Right ventricle myocardium superior (tissue), 1 donor: ENCODE measurements at places on chromosomes 7 and 10.

- no peak for DNase-seq
These were observed 18.0 kb downstream of the CAMK2B start for GRCh38 chr7:44307301-44307900.

- no peak for DNase-seq
These were observed 38.0 kb upstream of the SPOCK2 start for GRCh38 chr10:72126184-72126871.

DNA sequence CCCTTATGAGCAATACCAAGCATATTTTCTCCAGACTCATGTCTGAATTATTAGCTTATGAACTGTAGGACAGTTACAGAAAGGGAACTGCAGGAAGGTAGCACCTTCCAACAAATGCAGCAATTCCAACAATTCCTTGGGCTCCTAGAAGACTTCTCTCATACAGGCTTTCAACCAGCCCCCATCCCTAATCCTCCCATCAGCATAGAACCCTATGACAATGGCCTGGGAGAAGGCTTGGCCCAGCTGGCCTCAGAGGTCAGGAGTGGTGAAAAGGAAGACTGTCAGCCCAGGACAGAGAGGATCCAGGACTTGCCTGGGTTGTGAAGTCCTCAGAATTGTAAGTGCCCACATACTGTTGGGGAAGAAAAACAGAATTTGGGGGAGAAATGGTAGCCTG is 5.9 kb downstream of the VPS41 start:
- no peak for DNase-seq

- DNase-seq, result no peak
These were observed 133.0 kb downstream of the CYP26A1 start for GRCh38 chr10:93206652-93207051.

- DNase-seq, result no peak
These were observed 692 bp downstream of the NEURL1 start for GRCh38 chr10:103493916-103494877.

GRCh38 chr7:120819861-120820260 is 38.1 kb downstream of the TSPAN12 start:
- no peak for DNase-seq

DNA sequence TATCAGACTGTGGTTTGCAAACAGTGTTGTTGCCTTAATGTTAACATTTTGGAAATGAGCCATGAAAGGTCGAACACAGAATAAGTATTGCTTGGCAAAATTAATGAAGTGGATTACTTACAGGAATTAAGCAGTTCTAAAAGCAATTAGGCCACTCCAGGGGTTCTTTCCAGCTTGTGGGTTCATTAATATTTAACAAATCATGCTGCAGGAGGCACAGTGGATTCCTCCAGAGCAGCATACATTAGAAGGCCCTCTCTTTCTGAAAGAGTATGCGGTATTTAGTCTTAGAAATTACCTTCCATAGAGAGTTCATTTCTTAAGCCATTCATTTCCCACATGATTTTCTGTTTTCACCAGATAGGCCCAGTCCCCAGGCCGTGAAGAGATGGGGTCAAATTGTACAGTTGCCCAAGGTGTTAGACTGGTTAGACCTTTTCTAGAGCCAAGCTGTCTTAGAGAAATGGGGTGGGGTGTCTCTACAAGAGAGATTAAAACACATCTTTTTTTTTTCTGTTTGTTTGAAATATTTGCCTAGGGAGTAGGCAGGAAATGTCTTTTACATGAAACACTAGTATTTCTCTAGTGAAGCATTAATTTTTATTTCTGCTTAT is 40.0 kb upstream of the AGR3 start:
- no peak for DNase-seq

- DNase-seq, result no peak
These were observed 104.3 kb downstream of the CREB5 start for GRCh38 chr7:28516390-28517172.

- DNase-seq, result no peak
These were observed 161.7 kb downstream of the ADARB2 start for GRCh38 chr10:1575481-1576244.

DNA sequence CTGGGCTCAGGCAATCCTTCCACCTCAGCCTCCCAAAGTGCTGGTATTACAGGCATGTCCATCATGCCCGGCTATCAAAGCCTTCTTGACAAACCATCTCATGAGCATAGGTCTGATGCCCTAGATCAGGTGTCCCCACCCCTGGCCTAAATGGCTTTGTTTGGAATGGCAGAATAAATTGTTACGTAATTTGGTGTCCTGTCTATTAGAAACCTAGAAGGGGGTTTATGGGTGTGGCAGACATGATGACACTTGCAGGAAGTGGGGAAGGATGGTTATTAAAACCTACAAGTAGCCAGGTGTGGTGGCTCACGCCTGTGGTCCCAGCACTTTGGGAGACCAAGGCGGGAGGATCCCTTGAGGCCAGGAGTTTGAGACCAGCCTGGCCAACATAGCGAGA is 38.6 kb upstream of the MKLN1 start:
- DNase-seq, result no peak

DNA sequence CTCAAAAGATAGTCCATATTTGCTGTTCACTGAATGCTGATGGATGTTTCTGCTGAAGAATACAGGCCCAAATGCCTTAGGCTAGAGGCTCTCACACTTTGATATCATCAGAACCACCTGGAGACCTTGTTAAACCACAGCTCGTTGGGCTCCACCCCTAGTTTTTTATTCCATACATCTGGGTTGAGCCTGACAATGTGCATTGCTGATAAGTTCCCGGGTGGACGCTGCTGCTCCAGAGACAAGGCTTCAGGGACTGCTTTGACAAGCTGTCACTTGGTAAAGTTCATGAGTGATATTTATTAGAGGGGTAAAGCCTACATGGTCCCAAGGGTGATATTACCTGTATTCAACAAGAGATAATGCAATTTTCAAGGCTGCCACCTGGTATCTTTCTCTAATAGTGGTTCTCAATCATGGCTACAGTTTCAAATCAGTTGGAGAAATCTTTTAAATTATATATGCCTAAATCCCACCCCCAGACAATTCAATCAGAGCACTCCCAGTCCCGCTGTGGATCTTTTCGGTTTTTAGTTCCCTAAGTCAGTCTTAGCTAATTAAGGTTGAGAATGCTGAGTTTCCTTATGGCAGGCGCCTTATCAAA is 107.1 kb upstream of the GSDME start:
- no peak for DNase-seq

DNA sequence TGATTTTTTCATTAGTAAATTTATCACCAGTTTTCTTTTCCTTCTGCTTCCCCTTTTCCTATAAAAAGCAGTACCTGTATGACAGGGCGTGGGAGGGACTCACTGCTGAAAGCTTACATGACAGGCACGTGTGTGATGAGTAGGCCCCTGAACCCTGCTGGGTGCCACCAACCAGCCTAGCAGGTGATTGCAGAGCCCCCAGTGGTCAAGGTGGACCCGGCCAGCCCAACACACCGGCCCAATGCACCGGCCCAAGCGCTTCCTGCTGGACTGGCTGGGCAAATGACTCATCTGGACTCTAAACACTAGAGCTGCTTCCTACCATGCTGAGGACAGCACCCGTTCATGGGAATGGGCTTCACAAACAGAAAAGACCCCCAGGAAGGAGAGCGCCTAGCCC is 89.8 kb upstream of the TMEM72 start:
- no peak for DNase-seq

- no peak for DNase-seq
These were observed 28.2 kb upstream of the IL6 start for GRCh38 chr7:22698767-22699166.

- no peak for DNase-seq
These were observed 137.8 kb downstream of the CHRM2 start for GRCh38 chr7:137006293-137006692.

DNA sequence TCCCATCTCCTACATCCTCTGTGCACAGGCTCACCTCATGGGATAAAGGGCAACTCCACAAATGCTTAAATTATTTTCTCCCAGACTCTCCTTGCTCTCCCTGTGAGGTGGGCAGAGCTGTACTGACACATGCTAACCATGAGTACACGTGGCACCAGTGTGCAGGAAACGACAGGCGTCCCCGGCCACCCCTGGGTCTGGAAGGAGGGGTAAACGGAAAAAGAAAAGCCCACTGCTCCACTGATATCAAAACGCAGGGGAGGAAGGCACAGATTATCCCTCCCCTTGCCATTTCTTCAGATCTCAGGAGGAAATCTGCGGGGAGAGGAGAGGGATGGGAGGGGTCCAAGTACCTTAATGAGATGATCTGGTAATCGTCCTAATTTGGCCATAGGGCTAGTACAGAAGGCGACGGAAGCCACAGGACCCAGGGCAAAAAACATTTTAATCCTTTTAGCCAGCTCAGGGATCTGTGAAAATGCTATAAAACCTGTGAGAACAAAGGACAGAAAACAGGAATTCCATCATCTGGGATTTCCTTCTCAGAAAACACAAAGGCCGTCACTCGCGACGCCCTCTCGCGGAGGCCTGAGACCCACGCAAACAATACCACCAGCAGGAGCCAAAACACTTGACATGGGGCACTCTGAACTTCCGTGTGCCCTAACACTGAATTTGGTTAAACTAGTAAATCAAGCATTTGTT is 17.8 kb upstream of the CH25H start:
- DNase-seq, result no peak

GRCh38 chr7:148884299-148885022 is 370 bp upstream of the EZH2 start:
- DNase-seq, result peak; percentile 95

DNA sequence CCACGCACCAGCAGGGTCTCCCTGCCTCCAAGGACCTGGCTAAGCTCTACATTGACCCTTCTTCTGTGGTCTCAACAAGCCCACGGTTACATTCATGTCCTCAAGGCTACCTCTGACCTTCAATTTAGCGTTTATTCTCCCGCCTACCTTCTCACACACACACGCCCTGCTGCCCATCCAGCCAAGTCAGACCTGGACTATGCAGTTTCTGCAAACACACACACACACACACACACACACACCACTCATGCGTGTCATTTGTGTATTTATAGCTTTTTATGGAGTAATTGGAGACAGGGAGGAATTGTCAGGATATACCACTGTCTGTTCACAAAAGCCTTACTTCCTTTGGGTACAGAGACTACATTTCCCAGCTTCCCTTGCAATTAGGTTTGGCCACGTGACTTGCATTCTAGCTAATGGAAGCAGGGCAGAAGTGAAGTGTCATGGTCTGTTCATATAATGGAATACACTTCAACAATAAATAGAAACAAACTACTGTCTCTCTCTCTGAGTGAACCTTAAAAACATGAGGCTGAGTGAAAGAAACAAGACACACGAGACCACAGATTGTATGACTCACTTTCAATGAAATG is 53.8 kb upstream of the CPXM2 start:
- DNase-seq, result no peak

- DNase-seq, result no peak
These were observed 11.3 kb downstream of the AGK start for GRCh38 chr7:141562543-141562942.

GRCh38 chr10:121732172-121732571 is 133.9 kb upstream of the FGFR2 start:
- DNase-seq, result no peak

DNA sequence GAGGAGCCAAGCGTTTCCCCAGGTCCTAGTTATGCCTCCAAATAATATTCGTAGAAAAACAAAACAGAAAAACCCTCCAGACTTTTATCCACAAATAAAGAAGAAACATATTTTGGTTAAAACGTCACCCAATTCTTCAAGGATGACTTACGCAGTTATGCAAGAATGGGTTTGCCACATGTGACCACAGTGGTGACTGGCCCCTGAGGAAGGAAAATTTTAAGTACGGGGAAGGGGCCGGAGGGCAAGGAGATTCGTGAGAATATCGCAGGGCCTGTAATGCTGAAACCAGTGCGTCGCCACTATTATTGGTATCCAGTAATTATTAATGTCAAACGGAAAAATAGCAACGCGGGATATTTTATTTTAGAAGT is 537 bp upstream of the MRPS24 start:
- DNase-seq, result no peak

DNA sequence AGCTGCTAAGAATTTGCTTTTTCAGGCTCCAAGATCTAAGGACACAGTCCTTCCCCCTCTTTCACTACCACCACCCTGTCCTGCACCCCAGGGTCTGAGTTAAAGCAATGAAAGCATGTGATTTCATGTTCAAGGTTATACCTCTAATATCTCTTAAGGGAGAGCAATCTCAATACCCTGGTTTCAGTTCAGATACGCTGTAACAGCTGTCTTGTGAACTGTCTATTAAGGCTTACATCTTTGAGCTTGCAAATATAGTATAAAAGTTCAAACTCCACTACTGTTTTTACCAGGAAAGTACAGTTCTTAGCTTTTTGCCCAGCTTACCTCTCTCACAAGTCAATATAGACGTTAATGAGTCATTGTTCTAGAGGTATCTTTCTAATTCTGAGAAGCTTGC is 2.6 kb downstream of the CPVL start:
- DNase-seq, result no peak

DNA sequence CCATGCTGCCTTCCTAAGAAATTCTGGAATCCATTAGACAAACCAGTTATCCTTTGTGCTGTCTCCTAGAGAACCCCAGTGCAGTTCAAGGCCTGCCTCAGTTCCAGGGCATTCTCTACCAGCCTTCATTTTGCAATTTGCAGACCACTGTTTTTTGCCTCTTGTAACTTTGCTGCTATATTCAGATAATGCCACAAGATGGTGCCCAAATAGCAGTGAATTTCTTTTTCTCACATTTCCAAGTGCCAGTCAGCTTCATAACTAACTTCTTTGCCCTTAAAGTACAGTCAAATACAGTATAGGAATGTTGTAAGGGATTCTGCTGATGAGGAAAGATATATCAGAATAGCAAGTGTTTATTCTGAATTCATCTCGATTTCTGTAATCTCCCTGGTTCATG is 25.2 kb downstream of the LOXL4 start:
- DNase-seq, result no peak

DNA sequence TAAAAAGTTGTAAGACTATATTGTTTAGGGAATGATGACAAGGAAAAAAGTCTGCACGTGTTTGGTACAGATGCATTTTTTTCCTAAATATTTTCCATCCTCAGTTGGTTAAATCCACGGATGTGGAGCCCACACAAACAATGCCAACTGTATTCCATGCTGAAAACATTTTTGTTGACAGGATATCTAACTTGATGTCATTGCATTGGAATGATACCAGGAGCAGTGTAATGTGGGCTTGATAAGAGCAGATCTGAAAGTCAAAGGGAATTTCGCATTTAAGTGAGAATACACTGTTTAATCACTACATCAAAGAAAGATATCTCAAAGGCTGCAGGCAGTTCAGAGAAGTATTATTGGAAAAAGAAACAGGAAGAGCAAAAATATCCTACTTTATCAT is 49.5 kb upstream of the TMEM140 start:
- no peak for DNase-seq

GRCh38 chr7:24701261-24702235 is 55.7 kb downstream of the GSDME start:
- no peak for DNase-seq

DNA sequence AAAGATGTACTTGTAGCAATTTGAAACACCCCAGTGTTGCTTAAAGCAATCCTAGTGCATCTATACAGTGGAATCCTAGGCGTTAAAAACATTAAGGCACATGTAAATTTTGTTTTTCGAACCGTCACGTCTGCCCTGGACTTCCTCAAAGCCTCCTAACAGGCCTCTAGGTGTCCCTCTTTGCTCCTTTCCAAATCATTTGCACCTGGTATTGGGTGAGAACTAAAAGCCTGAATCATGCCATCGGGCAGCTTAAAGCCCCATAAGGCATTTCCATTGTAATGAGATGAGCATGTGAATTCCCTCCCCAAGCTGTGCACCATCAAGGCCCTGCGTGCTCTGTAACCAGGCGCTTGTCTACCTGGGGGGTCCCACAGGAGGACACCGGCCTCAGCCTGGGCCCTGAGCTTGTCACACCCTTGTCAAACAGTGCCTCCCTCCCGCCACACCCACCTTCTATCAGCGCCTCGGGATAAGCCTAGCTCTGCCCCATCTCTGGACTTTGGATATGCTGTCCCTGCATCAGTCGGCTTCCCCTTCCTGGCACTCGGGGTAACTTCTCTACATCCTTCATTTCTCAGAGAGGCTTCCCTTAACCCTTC is 89.2 kb downstream of the WDR11 start:
- DNase-seq, result no peak
